Left kidney (tissue), 8 donors: ENCODE measurements at places on chromosomes 6 and 20. TPM values are rescaled to one million over a fixed set of nuclear protein-coding genes. Genes with fewer than 3 reads are reported as not detected.

LY86 gene
- polyA plus RNA-seq, result 1.1 TPM

BMP6 gene
- 6.8 TPM for polyA plus RNA-seq

JPH2 gene
- 1.4 TPM for polyA plus RNA-seq

- peak; percentile 70 for DNase-seq
Observed at GRCh38 chr6:1524040-1524480, 85.7 kb upstream of the FOXC1 start.

DNA sequence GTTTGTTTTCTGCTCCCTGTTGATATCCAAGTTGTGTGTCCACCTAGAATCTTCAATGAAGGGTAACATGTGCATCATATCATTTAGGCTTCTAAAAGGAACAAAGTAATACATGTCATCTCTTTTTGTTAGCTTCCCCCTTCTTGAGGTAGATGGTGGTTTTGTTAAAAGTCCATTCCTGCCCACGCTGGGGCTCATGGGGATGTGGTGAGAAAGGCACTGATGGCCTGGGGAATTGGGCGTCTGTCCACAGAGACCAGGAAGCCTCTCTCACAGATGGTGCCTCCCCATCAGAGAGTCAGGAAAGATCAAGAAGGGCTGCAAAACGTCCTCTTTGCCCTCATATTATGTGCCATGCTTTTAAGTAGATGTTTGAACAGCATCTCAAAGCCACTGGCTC lies 32.5 kb downstream of the GNAS start:
- DNase-seq, result no peak

DNA sequence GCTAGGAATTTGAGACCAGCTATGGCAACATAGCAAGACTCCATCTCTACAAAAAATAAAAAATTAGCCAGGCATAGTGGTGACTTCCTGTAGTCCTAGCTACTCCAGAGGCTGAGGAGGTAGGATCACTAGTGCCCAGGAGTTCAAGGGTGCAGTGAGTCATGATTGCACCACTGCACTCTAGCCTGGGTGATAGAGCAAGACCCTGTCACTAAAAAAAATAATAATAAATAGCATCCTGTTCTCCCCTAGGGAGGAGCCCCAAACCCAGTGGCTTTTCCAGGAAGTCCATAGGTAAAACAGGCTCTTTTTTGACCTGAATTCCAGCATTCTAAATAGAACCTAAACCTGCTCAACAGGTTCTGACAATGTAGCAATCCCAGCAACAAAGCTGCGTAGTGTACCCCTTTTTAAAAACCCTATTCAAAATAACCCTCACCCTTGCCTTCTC lies 192.0 kb downstream of the ALDH8A1 start:
- DNase-seq, result peak; percentile 44

PSORS1C1 gene
- polyA plus RNA-seq, result 0.10 TPM

XKR7 gene
- polyA plus RNA-seq, result 0.35 TPM

GRCh38 chr6:68559716-68560115 lies 75.4 kb upstream of the ADGRB3 start:
- peak; percentile 13 for DNase-seq

- no peak for DNase-seq
Observed at GRCh38 chr6:169702840-169703246, 917 bp downstream of the C6orf120 start.

DNA sequence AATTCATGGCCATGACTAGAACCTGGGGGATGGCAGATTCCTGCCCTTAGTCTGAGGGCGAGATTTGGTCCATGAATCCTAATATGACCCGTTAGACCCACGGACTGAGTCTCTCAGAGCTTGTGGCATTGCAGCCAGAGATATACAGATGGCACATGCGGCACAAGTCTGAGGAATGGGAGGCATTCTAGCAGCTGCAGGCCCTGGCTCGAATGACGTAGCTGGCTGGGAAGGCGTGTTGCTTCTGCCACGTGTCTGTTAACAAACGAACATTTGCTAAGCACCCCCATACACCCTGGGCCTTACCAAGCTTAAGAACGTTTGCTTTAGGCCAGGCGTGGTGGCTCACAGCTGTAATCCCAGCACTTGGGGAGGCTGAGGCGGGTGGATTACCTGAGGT lies 68.0 kb downstream of the CD164 start:
- no peak for DNase-seq

- no peak for DNase-seq
Observed at GRCh38 chr6:130371921-130372420, 6.2 kb downstream of the TMEM200A start.

GRCh38 chr6:148348335-148348734 lies 5.7 kb downstream of the SASH1 start:
- DNase-seq, result no peak

- no peak for DNase-seq
Observed at GRCh38 chr20:4327956-4328355, 312.6 kb upstream of the RNF24 start.

OLIG3 gene
- not detected for polyA plus RNA-seq

AGER gene
- polyA plus RNA-seq, result 28.0 TPM

ZBTB9 gene
- 16.4 TPM for polyA plus RNA-seq

TFAP2C gene
- 1.1 TPM for polyA plus RNA-seq

DNA sequence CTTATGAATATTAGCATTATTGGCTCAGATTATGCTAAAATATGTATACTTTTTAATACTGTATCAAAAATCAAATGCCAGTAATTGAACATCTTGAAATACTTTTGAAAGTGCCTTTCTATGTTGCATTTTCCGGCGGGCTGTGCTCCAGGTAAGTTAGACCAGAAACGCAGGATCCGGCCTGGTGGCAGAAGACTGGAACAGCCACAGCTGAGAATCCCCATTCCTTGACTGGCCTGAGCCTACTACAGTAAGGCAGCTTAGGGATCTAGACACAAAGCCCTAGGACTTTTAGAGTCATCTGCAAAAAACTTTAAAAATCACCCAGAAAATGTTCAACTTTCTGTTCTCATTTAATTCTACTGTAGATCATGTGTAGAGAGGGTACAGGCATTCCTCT lies 138.8 kb upstream of the C6orf118 start:
- no peak for DNase-seq

GRCh38 chr6:154548130-154548830 lies 37.8 kb upstream of the CNKSR3 start:
- DNase-seq, result peak; percentile 69

DNA sequence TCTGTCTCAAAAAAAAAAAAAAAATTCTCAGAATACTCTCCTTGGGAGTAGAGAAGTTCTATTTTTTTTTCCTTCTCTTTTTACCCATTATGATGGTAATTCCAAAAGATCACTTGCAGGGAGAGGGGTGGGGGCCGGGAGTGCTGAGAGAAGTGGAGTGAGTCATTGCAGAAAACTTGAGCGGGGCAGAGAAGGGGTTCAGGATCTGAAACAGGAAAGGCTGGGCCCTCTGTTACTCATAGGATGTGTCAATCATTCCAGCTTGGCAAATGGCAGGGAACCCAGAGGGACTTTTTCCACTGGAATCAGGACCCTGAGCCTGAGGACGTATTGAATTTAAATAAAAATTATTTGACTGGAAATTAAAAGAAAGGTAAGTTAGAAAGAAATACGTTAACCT lies 111.4 kb upstream of the ARMC2 start:
- DNase-seq, result no peak
